Activated CD4-positive, alpha-beta T cell treated with anti-CD3 and anti-CD28 coated beads, Interleukin-2, amount 50 U/mL, for 4 hours (primary cell): ENCODE measurements at places on chromosomes 16 and 17.

DNA sequence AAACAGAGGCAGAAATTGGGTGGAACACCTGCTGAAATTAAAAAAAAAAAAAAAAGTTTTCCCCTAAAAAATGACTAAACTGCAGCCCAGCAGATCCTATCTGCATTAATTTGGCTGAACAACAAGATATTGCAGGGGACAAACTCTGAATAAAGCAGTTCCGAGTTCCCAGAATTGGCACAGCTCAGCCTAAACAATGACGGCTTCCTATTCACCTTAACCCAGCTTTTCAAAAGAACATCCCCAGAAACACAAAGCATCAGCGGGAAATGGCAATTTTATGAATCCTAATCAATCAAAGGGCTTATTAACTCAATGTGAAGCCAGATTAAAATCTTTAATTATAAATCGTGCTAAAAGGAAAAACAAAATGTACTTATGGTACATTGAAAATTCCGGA, 497.8 kb upstream of the ZFHX3 start:
- no peak for DNase-seq

- DNase-seq: no peak
These were observed 9.7 kb downstream of the CDRT4 start for GRCh38 chr17:15457723-15458094.

- DNase-seq: no peak
These were observed 29.4 kb downstream of the SLC12A3 start for GRCh38 chr16:56894331-56894917.

- DNase-seq: no peak
These were observed 4.0 kb downstream of the GPRC5C start for GRCh38 chr17:74435775-74436359.

DNA sequence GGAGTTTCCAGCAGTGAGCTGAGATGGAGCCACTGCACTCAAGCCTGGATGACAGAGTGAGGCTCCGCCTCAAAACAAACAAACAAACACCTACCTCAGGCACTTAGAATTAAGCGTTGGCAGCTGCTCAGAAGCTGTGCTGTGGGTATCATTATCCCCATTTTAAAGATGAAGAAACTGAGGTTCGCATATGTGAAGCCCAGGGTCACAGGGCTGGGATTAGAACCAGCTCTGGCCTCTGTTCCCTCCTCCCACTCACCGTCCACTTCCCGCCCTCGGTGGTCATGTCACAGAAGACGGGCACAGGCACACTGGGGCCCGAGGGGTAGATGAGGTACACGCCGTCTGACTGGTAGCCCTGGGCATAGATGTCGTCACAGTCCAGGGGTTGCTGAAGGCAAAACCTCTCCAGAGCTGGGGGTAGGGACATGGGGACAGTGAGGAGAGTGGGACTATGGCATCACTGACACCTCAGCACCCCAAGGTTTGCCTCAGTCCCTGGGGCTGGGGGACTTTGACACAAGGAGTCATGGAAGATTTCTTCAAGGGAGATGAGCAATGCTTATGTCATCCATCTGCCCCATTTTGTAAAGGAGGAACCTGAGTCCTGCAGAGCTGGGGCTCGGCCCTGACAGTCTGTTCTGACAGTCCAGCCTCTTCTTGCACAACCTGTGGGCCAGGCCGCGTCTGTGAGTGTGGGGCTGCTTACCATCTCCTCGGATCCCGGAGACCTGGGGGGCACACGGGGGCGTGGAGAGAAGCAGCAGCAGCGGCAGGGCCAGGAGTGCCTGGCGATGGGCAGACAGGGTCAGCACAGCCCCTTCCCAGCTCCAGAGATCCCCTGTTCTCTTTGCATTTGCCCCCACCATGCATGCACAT, 700 bp downstream of the MFAP4 start:
- DNase-seq: no peak

DNA sequence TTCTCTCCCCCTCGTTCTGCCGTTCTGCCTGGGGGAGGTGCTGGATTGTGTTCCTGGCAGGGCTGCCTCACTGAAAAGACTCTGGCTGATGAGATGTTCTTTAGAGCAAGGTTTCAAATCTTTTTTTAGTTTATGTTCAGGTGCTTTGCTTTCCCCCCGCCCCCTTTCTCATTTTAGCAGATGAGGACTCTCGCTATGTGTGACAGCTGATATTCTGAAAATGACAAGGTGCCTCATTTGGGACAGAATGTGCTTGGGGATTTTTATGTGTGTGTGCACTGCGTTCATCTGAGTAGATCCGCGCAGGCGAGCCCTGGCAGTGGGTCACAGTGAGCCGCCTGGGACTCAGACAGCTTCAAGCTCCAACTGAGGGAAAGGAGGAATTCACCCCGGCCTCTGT, 205.9 kb downstream of the HS3ST4 start:
- no peak for DNase-seq

DNA sequence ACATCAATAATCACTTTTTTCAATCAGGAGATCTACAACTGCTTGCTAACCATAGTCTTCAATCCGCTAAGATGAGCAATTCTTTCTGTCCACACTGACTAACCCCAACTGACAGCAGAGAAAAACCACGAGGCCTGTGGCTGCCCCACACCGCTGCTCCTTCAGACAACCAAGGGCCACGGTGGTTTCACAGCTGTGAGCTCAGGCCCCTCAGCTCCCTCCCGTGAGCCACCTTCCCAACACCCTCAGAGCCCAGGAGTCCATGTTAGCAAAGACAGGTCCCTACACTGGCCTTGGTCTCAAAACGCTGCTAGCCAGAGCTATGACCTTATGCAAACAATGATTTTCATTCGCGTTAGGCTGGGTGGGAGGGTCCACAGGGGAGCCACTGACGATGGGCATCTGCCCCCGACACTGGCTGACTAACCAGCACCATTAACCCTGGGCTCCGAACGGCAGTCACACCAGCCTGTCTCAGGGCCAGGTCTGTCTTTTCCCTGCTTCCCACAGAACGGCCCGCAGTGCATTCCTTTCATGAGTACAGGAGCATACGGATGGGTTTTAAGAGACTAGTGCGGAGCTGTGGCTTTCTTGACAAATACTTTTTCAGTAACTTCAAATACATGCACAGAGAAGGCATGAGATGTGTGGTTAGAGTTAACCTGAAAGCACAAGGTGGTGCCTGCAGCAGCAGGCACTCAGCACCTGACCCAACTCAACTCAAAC, 67.3 kb downstream of the ANKRD11 start:
- DNase-seq: peak; percentile 37

GRCh38 chr17:15269780-15270089, 4.6 kb upstream of the PMP22 start:
- no peak for DNase-seq

GRCh38 chr17:9907131-9907530, 2.1 kb upstream of the RCVRN start:
- DNase-seq: no peak

- DNase-seq: peak; percentile 78
These were observed 672 bp upstream of the ALKBH5 start for GRCh38 chr17:18182978-18183333.

GRCh38 chr17:10777131-10777807, 26.6 kb downstream of the TMEM238L start:
- DNase-seq: no peak

DNA sequence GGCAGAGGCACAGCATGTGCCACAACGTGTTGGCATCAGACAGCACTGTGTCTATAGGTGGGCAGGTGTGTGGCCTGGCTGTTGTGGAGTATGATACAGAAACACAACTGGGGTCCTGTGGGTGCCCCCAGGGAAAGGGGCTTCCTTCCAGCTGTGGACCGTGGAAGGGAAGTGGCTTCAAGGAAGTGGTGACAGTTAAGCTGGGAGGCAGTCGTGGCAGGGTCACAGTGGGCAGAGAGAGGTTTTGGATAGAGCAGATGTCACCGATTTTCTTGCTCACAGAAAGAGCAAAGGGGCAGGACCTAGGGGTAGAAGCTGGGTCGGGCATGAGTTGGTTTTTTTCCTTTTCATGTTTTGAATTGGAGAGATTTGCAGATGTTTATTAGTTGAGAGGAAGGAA, 11.2 kb upstream of the ORAI3 start:
- DNase-seq: no peak

DNA sequence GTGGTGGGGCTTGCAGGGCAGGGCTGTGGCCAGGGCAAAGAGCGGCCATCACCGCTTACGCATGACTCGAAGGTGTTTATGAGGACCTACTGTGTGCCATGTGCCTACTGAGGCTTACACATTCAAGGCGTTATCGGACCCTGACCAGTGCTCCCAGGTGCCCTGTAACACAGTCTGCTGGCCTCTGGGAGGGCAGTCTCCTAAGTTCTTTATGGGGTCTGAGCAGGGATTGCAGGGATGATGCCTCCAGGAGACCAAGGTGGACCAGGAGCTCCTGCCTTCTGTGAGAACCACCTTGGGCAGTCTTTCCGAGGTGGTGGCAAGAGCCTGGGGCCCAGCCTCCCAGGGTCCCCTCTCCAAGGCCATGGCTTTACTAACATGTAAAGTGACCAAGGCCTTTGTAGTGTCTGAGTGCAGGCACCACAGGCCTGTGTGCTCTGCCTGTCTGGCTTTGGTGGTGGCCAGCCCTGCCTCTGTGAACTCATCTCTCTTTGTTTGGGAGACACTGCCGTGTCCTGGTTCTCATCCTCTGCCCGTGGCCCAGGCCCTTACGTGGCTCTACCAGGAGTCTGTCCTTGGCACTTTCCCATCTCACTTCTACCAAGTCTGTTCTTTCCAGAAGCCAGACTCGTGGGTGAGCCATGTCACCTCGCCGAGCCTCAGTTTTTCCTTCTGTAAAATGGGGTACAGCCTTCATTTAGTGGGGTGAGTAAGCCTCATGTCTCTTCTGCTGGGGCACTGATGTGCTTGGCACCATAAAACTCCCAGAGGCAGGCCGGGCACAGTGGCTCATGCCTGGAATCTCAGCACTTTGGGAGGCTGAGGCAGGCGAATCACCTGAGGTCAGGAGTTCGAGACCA, 3.4 kb upstream of the SYNGR2 start:
- DNase-seq: no peak

DNA sequence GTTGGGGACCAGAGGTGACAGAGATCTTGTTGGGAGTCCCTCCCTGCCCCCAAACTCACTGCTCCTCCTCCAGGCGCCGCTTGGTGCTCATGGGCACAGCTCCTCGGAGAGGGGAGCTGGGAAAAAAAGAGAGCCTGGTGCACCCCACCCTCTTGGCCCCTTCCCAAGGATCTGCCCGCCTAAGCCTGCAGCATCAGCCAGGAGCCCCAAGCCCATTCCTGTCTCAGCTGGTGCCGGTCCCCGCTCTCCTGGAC, 400 bp downstream of the HCFC1R1 start:
- DNase-seq: no peak

GRCh38 chr17:13096291-13096690, 78.5 kb upstream of the ELAC2 start:
- no peak for DNase-seq

DNA sequence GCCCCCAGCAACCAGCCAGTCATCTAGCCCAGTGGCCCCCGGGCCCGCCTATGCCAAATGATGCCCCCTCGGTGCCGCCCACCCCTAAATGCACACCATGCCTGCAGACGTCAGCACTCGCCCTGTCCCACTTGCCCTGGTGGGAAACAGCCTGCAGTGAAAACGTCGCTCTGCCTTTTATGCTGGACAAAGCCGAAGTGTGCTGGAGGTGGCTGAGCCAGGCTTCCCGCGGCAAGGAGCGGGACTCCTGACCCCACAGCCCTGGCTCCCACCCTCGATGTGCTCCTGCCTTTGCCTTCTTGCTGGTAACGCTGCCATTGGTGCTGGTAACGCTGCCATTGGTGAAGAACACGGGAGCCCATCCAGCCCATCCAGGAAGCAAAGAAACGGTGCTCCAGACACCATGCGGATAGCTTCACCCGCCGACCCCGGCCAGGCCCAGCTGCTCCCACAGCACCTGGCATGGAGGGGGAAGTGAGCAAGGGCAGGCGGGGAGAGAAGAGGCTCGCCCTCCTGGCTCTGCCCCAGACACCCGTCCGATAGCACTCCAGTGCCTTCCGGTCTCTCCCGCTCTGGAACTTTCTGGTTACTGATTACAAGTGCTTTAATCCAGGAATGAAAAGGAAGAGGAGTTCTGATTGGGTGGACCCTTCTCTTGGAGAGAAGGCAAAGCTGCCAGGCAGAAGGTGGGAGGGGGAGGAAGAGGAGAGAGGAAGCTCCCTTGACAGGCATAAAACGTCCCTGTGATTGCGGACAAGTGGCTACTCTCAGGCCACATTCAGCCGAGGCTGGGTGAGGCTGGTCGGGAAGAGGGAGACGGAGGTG, 4.0 kb upstream of the BAIAP2 start:
- DNase-seq: no peak
